ENCODE measurements at places on chromosomes 16 and 17.

DNA sequence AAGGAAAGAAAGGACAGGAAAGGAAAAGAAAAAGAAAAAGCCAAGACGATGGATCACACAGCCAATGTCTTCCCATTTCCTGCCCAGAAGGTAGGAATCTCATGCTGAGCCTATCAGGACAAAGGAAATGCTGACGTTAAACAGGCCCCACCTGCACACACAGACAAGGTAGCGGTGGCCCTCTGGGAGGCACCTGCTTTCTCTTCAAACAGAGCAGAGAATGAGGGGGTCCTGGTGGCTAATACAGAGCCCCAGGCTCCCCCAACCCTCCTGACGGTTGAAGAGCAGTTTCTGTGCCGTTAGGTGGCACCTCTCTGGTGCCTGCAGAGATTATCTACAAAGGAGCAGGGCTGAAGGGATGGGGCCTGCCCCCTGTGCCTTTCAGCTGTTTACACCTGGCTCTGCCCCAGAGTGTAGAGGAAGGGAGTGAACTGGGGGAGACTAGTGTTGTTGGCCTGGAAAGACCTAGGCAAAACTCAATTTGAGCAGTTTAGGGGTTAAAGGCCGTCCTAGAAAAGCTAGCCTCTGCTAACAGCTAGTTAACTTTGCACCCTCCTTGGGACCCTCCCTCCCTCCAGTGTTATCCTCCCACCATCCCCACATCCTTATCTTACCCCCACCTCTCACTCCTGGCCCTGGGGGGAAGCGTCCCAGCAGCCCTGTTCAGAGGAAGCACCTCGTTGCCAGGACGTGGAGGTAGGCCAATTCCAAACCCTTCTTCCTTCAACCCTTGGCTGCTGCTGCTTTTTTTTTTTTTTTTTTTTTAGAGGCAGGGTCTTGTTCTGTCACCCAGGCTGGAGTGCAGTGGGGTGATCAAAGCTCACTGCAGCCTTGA lies 56.3 kb downstream of the ARHGAP27 start:
- no peak for DNase-seq

DNA sequence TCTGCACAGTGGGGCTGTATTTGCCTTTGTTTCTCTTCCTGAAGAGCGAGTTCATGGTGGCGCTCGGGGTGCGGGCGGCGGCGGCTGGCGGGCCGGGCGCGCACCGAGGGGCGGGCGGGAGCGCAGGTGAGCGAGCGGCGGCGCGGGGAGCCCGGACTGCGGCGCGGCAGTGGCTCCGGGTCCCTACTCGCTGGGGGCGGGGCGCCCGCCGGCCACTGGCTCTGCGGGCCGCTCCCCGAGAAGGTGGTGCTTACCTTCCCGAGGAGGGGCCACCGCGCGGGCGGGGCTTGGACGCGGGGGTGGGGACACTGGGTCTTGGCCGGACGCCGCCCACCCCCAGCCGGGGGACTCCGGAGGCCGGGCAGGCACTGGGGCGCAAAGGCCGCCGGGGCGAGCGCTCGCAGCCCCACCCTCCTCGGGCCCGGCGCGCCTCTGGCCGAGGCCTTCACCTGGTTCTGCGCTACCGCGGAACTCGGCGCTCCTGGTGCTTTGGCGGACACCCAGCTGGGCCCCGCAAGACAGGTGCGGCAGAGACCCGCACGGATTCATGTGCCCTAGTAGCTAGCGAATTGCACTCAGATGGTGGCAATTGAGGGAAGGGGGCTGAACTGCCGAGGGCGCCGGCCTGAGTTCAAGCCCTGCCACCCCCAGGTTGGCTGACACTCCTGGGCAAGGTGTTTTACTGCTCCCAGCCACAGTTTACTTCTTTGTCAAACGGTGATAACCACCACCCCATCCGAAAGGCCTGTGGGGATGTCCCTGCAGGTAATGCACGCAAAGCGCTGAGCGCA lies at the start of gene PPL:
Gene PPL, minus strand, starts transcription at position 158 of the 791 bp plus-strand sequence. Its CDS starts 103 bp downstream, at position 55.
- no peak for DNase-seq

GRCh38 chr17:5045496-5045895 lies 10.3 kb upstream of the SLC52A1 start:
- DNase-seq: no peak

GRCh38 chr17:78676412-78677302 lies 99.5 kb upstream of the DNAH17 start:
- no peak for DNase-seq

- no peak for DNase-seq
Observed at GRCh38 chr16:1533443-1533951, at the start of gene TMEM204. Gene TMEM204 (plus strand): TSS chr16:1533666. CDS start chr16:1534276, 610 bp downstream.

DNA sequence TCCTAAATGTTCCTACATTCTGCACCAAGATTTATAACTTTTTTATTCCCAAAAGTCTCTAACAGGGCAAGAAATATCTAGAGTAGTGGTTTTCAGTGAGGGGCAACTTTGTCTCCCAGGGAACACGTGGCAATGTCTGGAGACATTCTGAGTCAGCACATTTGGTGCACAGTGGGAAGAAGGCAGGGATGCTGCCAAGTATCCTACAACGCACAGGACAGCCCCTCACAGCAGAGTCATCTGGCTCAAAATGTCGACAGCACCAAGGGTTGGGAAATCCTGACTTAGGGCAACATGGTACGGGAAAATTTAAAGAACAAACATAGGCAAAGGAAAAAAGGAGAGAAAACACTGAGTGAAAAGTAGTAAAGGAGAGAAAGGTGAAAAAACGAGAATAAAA lies 61.8 kb downstream of the SMG6 start:
- no peak for DNase-seq

DNA sequence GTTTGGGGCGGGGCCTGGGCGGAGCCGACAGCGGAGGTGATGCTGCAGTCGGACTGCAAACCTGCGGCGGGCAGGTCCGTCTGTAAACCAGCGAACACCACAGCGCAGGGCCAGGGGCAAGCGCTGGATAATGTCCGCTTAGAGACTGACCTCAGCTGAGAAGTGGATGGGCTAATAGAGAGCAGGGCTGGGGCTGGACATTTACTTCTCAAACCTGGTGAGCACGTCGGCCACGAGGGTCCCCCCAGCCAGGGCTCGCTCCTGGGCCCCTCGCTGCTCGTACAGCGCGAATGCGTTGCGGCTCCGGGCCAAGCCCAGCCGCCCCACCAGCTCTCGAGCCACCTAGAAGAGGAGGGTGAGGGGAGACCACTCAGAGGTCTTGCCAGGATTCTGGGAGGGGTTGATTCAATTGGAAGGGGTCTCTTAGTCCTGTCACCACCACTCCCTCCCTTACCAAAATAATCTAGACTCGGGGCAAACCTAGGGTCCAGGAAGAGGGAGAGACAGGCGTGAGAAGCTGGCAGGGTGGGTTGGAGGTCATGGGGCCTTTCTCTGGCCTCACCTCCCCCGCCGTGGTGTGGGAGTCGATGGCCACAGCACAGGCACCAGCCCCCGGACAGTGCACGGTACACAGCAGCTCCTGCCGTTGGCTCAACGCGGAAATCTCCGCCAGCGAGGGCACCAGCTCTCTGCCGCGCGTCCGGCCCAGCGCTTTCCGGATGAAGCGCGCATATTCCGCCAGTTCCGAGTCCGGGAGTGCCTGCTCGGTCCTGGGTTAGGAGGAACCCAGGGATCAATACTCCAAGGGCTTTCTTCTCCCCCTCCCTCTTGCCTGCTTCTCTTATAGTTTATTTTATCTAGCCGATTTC lies 5.8 kb downstream of the PLEKHH3 start:
- DNase-seq: no peak

GRCh38 chr17:41140360-41141131 lies at the start of gene KRTAP4-6:
Gene KRTAP4-6 (minus strand): TSS chr17:41140544. CDS start chr17:41140487, 57 bp downstream.
- no peak for DNase-seq

DNA sequence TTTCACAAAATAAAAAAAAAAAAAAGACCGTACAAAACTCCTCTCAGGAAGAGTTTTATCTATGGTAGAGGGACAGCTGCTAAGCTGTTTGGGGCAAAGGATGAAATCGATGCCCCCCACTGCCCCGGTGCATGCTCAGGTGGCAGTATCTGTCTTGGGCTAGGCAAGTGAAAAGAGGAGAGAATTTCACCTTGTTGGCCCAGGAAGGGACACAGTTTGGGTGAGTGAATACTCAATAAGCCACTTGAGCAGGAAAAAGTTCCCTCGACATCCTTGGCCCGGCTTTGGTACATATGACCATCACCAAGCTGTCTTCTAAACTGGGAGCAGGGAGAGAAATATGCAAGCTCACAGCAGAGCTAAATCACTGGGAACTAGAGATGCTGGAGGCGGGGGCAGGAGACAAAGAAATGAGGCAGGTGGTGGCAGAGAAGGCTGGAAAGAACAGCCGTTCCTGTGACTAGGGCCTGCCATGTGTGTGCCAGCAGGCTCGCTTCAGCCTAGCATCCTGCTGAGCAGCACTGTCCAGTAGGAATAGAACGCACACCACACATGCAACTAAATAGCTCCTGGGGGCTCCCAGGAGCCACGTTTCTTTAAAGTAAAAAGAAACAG lies 8.2 kb upstream of the EIF1 start:
- no peak for DNase-seq

DNA sequence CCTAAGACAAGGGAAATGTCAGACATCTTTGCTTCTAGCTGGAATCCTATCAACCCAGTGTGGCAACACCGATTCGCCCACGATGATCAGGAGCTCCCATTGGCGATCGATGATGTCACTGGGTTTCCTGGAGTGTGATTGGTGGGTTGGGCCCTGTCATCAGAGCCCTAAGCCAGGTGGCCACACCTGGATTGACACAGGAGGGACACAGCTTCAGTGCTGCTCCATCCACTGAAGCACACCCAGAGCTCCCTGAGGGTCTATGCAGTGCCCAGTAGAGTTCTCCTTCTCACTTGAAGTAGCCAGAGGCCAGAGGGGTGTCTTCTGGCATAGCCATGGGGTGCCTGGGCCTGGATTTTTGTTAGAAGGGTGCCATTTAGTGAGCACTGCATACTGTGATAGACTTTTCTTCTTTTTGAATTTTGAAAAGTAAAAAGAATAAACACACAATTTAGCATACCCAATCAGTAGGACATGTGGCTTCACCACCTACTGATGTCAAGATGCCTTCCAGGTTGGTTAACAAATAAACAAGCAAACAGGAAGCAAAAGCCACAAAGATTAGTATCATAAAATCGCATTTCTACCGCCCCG lies 77.6 kb downstream of the CMIP start:
- DNase-seq: no peak
